ENCODE measurements at places on chromosomes 6 and 20.

DNA sequence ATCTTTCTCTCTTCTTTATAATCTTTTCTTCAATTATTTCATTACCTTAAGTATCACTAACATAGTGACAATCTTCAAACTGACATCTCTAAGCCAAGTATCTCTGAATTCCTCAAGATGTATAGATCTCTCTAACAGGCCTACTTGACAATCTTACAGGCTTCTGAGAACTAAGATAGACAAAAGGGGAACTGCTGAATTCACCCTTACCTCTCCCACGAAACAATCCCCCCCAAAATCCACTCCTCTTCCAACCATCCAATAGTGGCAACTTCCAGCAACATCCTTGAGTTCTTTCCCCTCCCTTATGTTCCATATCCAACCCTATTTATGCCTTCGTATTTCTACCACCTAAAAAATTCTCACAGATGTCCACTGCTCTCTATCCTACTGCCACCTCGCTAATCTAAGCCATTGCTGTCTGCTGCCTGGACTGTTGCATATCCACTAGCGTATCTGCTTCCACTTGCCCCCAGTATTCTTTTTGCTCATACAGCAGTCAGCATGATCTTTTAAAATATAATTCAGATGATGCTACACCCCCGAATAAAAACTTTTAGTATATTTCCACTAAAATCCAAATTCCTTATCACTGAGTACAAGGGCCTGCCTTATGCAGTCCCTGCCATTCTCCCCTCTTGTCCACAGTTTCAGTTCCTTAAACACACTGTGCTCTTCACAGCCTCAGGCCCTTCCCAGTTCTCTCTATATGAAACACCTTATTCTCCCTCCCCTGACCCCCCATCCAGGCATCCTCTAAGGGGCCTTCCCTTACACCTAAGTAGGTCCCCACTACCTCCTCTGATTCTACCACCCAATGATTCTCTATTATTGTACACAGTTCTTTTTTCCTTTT, 8.0 kb downstream of the REPS1 start:
- DNase-seq = no peak

- DNase-seq = no peak
These were observed 165.3 kb downstream of the SOBP start for GRCh38 chr6:107655245-107655644.

DNA sequence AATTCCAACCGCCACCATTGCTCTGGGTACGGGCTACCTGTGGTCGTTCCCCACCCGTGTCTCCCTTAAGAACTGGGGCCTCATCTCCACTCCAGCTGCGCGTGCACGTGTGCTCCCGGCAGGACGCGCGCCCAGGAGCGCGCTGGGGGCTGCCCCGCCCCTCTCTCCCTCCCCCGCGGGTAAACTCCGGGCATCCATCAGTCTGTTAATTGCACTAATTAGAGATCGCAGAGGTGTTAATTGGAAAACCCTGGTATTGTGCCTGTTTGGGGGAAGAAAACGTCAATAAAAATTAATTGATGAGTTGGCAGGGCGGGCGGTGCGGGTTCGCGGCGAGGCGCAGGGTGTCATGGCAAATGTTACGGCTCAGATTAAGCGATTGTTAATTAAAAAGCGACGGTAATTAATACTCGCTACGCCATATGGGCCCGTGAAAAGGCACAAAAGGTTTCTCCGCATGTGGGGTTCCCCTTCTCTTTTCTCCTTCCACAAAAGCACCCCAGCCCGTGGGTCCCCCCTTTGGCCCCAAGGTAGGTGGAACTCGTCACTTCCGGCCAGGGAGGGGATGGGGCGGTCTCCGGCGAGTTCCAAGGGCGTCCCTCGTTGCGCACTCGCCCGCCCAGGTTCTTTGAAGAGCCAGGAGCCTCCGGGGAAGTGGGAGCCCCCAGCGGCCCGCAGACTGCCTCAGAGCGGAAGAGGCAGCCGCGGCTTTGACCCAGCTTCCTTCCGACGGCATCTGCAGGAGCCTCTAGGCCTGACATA, 14.4 kb downstream of the FOXP4 start:
- DNase-seq = peak; percentile 89

- no peak for DNase-seq
These were observed 431.1 kb downstream of the NKAIN2 start for GRCh38 chr6:124234801-124235200.

Measured in activated naive CD8-positive, alpha-beta T cell treated with anti-CD3 and anti-CD28 coated beads for 36 hours (primary cell).